EL (cell line): ENCODE measurements at places on chromosomes 7 and 10.

DNA sequence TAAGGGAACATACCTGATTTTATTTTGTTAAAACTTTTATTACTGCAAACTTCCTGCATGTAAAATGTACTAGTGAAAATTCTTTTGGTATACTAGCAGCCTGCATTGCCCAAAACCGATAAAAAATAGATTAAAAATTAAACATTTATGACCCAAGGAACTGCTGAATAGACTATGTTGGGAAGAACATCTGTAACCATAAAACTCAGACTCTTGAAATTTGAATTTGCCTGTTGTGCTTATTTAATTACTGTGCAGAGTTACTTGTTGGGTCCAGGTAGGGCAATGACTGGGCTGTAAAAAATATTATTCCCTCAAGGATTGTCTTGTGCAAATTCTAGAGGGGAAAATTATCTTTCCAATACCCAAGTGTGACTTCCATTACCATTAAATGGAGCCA is 193.5 kb upstream of the PITRM1 start:
- no peak for DNase-seq

GRCh38 chr7:3089493-3089892 is 45.8 kb upstream of the CARD11 start:
- DNase-seq, result no peak

- DNase-seq, result peak; percentile 82
Measured at GRCh38 chr7:30412782-30413504, 65.6 kb downstream of the NOD1 start.

- no peak for DNase-seq
Measured at GRCh38 chr10:3727268-3727667, 57.7 kb downstream of the KLF6 start.

DNA sequence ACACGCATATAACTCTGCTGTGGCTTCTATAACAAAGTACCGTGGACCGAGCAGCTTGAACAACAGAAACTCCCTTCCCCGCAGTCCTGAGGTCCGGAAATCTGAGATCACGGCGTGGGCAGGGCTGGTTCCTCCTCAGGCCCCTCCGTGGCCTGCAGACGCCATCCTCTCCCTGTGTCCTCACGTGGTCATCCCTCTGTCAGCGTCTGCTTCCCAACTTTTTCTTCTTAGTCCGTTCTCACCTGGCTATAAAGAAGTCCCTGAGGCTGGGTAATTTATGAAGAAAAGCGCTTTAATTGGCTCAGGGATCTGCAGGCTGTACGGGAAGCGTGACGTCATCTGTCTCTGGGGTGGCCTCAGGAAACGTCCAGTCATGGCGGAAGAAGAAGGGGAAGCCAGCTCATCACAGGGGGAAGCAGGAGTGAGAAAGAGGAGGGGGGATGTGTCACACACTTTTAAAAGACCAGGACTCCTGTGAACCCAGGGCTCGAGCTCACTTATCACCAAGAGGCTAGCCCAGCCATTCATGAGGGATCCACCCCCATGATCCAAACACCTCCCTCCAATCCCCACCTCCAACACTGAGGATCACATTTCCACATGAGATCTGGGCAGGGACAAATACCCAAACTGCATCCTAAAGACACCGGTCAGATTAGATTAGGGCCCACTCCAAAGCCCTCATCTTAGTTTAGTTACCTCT is 91.2 kb upstream of the INSIG1 start:
- DNase-seq, result peak; percentile 85

GRCh38 chr7:16816824-16817223 is 12.0 kb upstream of the AGR2 start:
- no peak for DNase-seq
